ENCODE measurements at places on chromosomes 5 and 9.

DNA sequence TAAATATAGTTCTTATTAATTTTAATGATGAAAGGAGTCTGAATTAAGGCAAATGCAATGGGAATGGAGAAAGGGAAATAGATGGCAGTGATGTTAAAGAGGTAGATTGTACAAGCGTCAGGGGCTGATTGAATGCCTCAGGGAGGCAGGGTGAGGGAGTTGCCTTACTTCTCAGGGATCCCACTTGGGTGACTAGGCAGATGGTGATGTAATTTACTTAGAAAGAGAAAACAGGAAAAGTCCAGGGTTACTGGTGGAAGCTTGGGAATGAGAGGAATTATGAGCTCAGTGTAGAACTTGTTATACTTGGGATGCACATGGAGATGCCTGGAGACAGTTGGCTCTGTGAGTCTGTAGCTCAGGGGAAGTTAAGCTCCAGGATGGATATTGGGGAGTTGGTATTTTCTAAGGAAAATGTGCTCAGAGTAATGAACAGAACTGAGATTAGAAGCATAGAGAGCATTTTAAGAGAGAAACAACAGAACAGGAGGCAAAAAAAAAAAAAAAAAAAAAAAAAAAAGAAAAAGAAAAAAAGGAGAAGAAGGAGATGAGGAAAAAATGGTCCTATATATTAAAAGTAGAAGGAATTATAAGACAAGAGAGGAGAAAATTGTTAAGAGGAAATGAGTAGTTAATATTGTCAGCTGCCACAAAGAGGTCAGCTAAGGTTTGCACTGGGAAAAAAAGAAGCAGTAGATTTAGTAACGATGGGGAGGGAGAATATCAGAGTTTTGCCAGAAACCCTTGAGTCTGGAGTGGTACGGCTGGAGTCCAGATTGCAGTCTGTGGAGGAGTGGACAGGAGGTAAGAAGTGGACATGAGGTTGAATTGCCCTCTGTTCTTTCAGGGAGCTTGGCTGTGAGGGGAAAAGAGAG lies 88.0 kb upstream of the ELL2 start:
- DNase-seq, result no peak

GRCh38 chr5:73998489-73998888 lies 372.5 kb downstream of the ARHGEF28 start:
- no peak for DNase-seq

GRCh38 chr5:76986825-76987526 lies 34.1 kb downstream of the CRHBP start:
- no peak for DNase-seq

GRCh38 chr5:176365351-176366231 lies at the start of gene ARL10:
Gene ARL10, plus strand, starts transcription at chr5:176365487. Its CDS starts 77 bp downstream, at chr5:176365564.
- DNase-seq, result peak; percentile 40

GRCh38 chr5:140220032-140220697 lies 45.2 kb downstream of the CYSTM1 start:
- DNase-seq, result no peak

DNA sequence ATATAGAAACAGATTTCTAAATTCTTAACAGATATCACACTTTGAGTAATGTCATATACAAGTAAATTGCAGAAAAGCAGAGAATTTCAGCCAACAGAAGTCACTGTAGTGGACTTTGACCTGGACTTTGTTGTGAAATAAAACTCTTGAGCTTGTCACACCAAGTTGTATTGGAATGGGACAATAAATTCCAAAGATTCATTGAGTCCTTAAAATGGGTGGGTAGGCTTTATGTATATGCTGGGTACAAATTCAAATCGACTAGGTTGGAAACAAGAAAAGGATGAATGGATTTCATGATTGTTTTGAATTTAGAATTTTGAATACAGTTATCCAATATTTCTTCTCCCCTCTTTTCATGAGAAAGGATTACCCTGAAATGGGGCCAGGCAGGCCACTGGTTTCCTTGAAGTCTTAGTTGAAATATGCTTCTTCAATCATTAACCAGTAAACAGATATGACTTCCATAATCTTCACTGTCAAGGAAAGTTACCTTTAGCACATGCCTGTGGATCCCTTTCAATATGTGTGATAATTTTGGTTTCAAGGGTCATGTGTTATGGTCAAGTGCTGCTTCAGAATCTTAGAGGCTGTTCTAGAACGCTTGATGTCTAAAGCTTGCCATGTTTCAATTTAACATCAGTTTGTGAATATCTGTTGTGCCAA lies 25.7 kb downstream of the PIP5K1B start:
- DNase-seq, result no peak

- DNase-seq, result peak; percentile 28
These were observed 2.7 kb downstream of the LARP1 start for GRCh38 chr5:154757814-154758406.

GRCh38 chr9:131226226-131226625 lies 50.1 kb downstream of the FAM78A start:
- DNase-seq, result no peak

DNA sequence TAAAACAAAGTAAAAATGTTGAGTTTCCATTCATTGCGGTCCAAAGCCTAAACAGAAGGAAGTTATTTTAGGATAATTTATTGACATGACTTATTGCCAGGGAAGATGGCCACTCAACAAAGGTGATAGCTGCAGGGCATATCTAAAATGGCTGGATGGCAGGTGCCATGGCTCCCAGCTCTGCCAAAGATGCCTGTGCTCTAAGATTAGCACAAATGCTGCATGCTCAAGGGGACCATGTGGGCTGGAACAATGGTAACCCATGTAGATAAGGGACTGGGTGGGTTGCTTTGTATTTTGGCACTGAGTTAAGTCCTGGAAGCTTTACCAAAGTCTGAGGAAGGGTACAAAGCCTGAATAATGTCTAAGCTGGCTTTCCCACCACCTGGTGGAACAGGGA lies 95.5 kb upstream of the IFNK start:
- DNase-seq, result no peak

DNA sequence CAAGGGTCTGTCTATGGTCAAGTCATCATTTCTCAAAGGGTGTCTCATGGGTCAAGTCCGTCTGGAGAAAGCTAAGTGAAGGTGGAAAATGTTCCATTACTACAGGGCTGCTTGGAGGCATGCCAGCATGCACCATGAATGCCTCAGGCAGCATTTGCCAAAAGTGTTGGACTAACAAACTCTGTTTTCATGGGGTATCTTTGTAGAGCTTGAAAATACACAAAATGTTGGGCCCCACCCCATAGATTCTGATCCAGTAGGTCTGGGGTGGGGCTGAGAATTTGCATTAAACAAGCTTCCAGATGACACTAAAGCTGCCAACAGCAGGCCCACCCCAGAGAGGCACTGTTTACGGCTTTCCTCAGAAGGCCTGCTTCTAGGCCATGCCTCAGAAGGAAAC lies 75.0 kb upstream of the FRRS1L start:
- no peak for DNase-seq

DNA sequence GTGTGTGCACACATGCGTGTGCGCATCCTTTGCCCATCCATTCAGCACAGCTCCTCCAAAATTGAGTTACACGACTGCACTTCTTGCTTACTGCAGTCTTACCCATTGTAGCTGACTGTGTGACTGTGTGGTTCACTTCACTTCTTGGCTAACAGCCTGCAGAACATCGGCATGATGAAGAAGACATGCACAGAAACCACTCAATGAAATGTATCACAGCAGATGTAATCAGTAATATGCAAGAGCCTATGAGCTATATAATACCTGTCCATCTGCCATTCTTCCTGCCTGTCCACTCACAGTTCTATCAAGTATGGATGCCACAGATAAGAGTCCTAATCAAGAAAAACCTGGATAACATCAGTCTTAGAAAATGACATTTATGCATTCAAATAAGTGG lies 83.9 kb downstream of the TRPM3 start:
- DNase-seq, result no peak

- DNase-seq, result no peak
These were observed 481.6 kb upstream of the KIF2A start for GRCh38 chr5:61824396-61824795.

DNA sequence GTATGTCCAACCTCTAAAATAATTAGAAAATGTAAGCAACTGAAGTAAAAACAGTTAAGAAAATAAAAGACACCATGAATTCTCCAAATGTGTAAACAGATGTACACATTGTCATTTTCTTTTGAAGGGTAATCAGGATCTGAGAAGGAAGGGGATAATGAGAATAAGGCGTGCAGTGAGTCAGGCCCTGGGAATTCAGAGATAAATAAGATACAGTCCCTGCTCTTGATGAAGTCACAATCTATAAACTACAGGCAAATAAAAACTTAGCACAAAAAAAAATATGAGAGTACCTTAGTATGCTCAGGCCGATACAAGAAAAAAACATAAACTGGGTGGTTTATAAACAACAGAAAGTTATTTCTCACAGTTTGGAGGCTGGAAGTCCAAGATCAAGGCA lies 315.3 kb downstream of the DNAH5 start:
- DNase-seq, result no peak

GRCh38 chr5:181161534-181162175 lies 14.3 kb downstream of the OR2V2 start:
- DNase-seq, result no peak

All from T-helper 9 cell (primary cell).